Stimulated activated CD4-positive, alpha-beta T cell treated with anti-CD3 and anti-CD28 coated beads, Interleukin-4, amount 100 ng/mL, for 48 hours (primary cell): ENCODE measurements at places on chromosomes 5 and 9.

GRCh38 chr9:108662956-108663355 is 192.8 kb downstream of the ACTL7B start:
- DNase-seq: no peak

GRCh38 chr9:96187151-96187555 is 114.8 kb downstream of the HSD17B3 start:
- no peak for DNase-seq

DNA sequence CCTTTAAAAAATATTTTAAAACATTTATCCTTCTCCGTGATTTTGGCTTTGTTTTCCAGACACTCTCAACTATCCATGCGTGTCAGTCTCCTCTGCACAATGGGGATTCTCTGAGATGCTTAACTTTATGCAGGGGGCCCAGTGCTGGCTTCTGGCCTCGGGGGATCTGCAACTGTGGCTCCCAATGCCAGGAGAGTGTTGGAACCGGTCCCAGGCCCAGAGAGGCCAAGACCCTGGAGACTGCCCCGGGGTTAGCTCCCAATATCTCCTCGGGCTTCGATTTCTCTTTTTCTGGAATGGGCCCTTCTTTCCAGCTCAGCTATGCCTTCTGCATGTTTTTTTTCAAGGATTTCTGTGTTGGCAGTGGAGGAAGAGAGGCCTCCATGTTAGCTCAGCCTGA is 20.1 kb upstream of the SARDH start:
- no peak for DNase-seq

GRCh38 chr5:161713042-161713441 is 27.5 kb downstream of the GABRA6 start:
- no peak for DNase-seq

DNA sequence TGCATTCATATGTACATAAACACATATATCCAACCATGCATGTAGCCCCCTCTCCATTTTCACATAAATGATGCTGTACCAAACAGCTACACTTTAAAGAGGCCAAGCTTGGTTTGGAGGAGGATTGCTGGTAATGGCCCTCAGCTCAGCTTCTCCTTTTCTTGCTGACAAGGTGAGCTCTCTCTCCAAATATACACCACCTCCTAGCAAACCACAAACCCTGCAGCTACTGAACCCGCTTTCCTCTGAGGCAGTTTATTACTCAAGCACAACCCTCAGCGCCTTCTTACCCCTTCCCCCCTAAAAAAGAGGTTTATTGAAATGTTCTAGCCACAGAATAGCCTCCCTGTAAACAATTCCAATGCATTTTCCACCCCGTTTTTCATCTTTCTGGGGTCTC is 54.0 kb downstream of the ALG2 start:
- DNase-seq: no peak

GRCh38 chr5:77971776-77972468 is 195.8 kb upstream of the TBCA start:
- no peak for DNase-seq

DNA sequence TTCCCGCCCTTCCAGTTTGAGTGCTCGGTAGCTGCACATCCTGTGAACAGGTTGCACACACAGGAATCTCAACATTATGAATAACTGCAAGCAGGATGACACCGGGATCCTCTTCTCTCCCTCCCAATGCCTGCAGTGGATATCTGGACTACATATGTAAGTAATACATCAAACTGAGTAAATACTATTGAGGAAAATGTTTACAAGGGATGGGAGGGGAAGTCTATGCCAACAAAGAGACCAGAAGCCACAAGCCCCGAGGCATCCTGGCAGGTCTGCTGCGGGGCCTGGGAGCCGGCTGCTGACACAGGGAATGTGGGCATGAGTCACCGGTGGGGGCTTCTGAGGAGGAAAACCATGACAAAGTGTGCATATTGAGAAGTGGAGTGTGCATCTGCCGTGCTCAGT is 8.6 kb upstream of the ANKRD33B start:
- no peak for DNase-seq

GRCh38 chr5:72066705-72067107 is 40.6 kb upstream of the MAP1B start:
- DNase-seq: no peak

- DNase-seq: peak; percentile 88
These were observed at the start of gene ICE1 for GRCh38 chr5:5421961-5422818. Gene ICE1 (plus strand): TSS chr5:5422677. CDS start chr5:5422916, 239 bp downstream.

DNA sequence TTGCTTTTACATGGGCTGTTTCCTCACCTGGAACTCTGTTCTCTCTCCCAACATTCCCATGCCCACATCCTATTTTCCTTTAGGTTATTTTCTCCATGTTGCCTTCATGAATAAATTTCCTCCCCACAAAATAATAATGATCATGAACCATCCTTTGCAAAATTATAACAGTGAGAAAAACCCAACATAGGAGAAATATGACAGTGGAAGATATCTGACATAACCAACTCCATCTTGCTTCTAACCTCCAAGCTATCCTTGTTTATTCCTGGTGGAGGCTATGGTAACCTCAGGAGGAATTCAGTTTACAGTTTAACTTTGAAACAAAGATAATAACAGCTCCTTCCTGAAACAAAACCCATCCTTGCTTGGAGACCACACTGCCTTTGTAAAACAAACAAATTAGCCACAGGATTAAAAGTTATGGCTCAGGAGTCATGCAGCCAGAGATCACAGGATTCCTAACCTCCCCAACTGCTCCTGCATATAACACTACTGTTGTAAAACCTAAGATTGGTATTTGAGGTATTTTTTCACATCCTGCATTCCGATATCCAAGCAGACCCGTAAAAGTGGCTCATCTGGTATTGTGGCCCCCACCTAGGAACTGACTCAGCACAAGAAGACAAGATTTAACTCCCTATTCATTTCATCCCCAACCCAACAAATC is 212.4 kb downstream of the TRIM32 start:
- no peak for DNase-seq

- DNase-seq: no peak
These were observed 315.6 kb downstream of the ZSWIM6 start for GRCh38 chr5:61647672-61648071.

DNA sequence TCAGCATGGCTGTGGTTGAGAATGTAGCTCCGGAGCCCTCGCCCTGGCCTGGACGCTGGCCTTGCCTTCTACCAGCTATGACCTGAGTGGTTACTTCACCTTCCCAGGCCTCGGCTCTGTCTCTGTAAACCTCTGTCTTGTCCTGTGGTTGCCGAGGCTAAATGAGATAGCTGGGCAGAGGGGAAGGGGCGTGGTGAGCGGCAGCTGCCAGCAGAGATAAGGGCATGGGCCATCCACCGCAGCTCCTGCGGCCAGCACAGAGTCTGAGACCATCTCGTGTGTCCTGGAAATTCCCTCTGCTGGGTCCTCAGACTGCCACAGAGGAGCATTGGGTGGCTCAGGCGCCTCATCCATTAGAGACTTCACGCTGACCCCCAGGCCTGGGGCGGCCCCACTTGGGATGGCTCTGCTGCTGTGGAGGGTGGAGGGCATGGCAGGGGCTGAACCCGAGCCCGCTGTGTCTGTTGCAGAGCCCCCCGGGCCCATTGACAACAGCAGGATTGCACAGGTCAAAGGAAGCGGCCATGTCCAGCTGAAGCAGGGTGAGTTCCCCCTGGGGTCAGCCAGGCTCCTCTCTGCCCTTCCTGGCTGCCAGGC is 43.9 kb downstream of the USP20 start:
- DNase-seq: no peak

- no peak for DNase-seq
These were observed 168.8 kb downstream of the ARHGAP26 start for GRCh38 chr5:142939006-142939405.

- DNase-seq: no peak
These were observed 1.2 kb downstream of the CCNH start for GRCh38 chr5:87411586-87411972.

GRCh38 chr9:124279531-124280175 is 21.9 kb downstream of the NEK6 start:
- no peak for DNase-seq

GRCh38 chr5:8033261-8033660 is 164.3 kb downstream of the MTRR start:
- DNase-seq: no peak

DNA sequence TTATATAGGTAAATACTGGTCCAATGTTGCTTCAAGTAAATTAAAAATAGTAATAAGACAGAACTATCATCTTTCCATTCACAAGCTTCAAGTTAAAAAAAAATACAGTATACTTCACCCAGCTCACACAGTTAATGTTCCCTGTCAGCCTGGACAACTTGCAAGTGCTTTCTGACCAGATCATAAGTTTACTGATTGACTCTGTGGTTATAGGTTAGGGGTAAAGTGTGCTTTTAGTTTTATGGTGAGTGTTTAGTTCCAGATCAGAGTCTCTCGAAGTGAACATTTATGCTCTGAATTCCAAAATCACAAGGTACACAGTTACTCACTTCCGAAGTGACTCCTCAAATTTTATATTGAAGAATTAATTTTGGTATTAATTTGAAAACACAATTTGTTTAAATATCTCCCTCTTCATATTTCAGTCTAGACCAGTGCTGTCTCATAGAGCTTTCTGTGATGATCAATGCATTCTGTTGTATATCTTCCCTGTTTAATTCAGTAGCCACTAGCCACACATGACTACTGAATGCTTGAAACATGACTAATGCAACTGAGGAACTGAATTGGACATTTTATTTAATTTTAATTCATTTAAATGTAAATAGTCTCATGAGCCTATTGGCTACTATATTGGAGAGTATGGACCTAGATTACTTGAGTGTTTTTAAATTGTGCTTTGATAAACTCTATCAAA is 90.7 kb downstream of the MEF2C start:
- DNase-seq: no peak

DNA sequence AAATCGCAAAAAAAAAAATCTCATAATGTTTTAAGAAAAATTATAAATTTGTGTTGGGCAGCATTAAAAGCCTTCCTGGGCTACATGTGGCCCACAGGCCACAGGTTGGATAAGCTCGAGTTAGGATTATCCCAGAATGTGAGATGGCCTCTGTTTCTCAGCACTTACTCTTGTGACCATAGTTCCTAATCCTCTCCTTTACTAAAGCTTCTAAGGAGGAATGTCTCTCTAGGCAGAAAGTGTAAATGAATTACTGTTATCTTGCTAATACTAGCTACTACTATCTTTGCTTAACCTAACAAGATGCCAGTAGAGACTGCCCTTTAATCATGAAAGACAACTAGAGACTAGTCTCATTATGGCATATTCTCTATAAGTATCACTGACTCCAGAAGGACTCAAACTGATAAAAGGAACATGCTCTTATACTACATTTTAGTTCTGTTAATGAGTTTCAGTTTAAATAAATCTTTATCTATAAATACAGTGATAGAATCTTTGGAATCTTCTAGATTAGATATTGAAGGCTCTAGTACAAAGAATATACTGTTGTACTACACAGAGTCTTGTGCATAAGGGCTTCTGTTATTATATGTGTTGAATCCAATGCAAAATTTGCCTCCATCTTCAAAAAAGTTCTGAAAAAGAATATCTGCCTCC is 13.8 kb downstream of the INVS start:
- DNase-seq: no peak

DNA sequence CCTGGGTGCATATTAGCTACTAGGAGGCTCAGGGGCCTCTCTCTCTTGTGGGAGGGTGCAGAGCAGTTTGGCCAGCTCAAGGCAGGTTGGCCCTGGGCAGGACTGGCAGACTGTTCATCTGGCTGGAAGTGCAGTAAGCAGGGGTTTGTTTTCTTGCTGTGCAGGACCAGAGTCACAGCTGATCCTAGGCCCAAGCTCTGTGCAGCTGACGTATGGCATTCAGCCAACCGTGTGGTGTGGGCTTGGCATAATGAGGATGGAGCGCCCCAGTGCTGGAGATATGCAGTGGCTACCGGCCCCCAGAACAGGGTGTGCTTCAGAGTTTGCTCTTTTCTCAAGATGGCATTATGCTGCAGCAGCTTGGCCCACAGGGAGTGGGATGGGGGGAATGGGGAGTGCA is 31.0 kb upstream of the PHF24 start:
- no peak for DNase-seq

GRCh38 chr5:16994565-16994964 is 58.5 kb upstream of the MYO10 start:
- DNase-seq: no peak

DNA sequence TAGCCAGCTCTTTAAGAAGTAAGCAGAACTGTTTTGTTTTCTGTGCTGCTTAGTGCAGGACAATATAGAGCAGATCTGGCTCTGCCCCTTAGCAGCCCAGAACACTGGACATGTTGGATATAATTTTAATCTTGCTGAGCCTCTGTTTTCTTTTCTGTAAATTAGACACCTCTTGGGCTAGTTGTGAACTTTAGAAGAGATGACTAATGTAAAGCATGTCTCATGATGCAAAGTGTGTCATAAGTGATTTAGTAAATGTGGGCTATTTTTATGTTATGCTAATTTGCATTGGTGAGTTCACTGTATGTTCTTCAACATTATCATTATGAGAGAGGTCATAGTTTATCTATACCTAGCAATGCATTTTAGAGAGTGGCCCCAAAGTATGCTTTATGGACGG is 156.1 kb upstream of the ADAMTSL1 start:
- DNase-seq: no peak

DNA sequence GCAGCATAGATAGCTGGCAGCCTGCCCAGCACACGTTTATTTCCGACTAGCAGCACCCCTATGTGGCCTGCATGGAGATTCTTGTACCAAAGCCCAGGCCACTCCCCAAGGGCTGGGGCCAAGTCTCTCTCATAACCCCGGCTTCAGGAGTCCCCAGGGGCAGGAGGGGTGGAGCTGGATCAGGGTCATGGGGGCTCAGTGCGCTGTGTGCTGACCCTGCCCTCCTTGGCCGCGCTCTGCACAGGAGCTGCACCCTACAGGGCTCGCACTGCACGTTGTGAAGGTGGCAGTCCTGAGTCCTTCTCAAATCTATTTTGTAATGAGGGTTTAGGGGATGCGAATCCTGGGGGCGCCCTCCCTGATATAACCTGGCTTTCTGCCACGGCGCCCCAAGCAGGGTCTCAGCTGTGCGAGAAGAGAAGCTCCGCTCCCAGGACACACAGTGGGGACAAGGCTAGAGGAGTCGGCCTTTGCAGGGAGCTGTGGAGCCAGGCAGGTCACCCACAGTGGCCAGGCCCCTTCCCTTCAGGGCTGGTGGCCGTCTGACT is 28.6 kb downstream of the NKD2 start:
- DNase-seq: no peak

DNA sequence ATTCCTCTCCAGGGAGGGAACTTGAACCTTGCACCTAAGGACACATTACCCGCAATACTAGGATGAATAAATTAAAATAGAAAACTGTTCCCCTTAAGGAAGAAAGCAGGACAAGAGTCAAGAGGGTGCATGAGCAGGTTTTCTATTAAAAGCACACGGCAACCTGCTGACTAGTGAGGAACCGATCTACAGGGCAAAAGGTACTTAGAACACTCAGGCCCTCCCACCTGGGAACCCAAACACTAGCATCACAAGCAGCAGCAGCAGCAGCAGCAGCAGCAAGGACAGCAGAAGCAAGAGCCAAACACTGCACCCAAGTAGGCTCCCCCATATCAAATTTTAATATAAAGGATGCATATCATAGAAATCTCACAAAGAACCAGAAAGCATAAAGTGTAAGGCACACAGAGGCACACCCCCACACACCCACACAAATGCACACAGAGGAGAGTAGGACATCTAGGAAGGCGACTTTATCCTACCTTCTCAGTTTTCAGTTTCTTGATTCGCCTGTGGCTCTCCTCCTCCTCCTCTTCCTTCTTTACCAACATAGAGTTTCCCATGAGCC is 2.8 kb downstream of the ZNF608 start:
- no peak for DNase-seq

GRCh38 chr5:104186100-104186499 is 623.5 kb upstream of the NUDT12 start:
- DNase-seq: no peak
